ENCODE measurements at places on chromosomes 4 and X. TPM values are rescaled to one million over a fixed set of nuclear protein-coding genes. Genes with fewer than 3 reads are reported as not detected.
A peak's percentile ranks its signal among the peaks of the same experiment; 100 is the strongest.

Gene PLP1
- not detected for total RNA-seq

DNA sequence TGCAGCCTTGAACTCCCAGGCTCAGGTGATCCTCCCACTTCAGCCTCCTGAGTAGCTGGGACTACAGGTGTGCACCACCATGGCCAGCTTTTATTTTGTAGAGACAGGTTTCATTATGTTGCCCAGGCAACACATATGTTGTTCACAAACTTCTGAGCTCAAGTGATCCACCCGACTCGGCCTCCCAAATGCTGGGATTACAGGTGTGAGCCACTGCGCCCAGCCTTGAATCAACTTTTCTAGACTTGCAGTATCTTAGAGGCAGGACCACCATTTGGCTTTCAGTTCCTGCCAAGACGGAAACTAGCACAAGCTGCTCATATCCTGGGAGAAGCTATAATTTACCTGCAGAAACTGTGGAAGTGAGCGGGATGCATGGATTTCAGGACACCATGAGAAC lies 19.9 kb downstream of the NAT8L start:
- no peak for DNase-seq

DNA sequence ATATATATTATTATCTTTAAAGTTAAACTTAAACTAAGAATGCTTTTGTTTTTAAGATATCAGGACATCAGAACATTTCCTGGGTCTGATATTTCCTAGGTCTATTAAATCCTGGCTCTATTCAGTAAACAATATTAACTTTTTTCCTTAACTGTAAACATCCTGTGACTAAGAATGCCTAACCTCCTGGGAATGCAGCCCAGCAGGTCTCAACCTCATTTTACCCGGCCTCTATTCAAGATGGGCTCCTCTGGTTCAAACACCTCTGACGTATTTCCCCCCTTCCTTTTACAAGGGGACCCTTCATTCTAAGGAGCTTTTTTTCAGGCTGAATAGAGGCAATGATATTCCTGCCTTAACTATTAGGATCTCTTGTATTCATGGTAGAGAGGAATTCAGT lies 35.8 kb upstream of the DYNLT3 start:
- DNase-seq: peak; percentile 6

- DNase-seq: no peak
These were observed 9.0 kb downstream of the FAM114A1 start for GRCh38 chr4:38876636-38877035.

GRCh38 chr4:120156120-120156718 lies 89.6 kb upstream of the MAD2L1 start:
- DNase-seq: peak; percentile 83

- DNase-seq: peak; percentile 48
These were observed 109.7 kb downstream of the ELOVL6 start for GRCh38 chr4:110088670-110089069.

Gene RPL10
- total RNA-seq: 3,069 TPM
